ENCODE measurements at places on chromosomes 5 and 9. TPM values are rescaled to one million over a fixed set of nuclear protein-coding genes. Genes with fewer than 3 reads are reported as not detected.
A peak's percentile ranks its signal among the peaks of the same experiment; 100 is the strongest.

Gene ARAP3
- 15.2 TPM for total RNA-seq

GRCh38 chr5:41878643-41879478 lies 8.6 kb upstream of the OXCT1 start:
- H3K27me3 ChIP-seq = no peaks in the 10 kb centered on the region
- DNase-seq = no peak

DNA sequence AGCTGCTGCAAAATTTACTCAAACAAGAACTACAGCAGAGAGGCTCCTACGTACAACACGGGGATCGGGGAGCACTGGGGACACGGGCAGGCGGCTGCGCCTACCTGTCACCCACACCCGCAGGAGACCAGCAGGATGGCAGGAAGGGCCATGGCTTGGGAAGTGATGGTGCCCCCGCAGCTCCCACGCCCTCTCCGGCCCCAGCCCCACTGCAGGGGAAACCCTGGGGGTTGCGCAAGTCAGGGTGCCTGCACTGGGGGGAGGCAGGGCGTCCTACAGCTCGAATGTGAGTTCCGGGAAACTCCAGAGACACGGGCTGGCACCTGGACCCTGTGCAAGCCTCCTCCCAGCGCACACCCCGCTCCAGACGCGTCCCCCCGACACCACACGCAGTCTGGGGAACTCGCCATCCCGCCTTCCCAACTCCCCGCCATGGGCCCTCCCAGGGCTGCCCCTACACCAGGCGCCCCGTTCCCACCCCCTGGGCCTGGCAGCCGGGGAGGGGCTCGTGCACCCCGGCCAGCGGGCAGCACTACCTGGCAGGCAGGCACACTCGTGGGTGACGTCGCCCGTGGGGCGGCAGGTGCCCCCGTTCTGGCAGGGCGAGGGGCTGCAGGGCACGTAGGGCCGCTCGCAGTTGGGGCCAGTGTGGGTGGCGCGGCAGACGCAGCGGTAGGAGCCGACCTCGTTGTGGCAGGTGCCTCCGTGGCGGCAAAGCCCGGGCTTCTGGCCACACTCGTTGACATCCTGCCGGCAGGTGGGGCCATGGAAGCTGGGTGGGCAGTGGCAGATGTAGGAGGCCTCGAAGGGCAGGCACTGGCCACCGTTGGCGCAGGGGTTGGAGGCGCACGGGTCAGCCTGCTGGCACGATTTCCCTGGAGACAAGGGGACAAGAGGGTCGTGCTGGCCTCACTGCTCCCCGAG lies 23.3 kb downstream of the NOTCH1 start:
- H3K4me3 ChIP-seq = no peak overlapping the region
- peaks cover 70% of the 10 kb centered on the region for H3K4me1 ChIP-seq
- H3K36me3 ChIP-seq = peaks cover 43% of the 10 kb centered on the region
- no peaks in the 10 kb centered on the region for H3K27me3 ChIP-seq

DNA sequence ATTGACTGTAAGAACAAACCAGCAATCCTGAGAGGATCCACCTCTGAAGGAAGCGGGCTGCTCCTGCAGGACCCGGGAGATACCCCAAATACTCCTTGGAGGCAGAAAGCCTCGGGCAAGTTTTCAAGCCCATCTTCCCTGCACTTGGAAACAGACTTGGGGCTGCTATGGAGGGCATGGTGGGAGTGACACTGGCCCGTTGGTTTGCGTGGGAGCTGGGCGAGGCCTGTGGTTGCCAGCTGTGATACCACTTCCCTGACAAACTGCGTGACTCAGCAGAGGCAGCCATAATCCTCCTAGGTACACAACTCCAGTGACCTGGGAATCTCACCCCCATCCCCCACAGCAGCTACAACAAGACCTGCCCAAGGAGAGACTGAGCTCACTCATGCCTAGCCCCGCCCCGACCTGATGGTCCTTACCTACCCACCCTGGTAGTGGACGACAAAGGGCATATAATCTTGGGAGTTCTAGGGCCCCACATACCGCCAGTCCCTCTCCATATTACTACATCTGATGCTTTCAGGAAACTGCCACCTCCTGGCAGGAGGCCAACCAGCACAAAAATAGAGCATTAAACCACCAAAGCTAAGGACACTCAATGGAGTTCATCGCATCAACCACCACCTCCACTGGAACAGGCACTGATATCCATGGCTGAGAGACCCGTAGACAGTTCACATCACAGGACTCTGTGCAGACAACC lies 38.1 kb upstream of the VLDLR start:
- no peak overlapping the region for H3K4me3 ChIP-seq
- peak; percentile 35 for DNase-seq
- H3K27me3 ChIP-seq = no peaks in the 10 kb centered on the region
- no peaks in the 10 kb centered on the region for H3K36me3 ChIP-seq

Measured in left ventricle myocardium inferior (tissue), 1 donor.